Mammary microvascular endothelial cell (primary cell): ENCODE measurements at places on chromosomes 12 and 14. TPM values are rescaled to one million over a fixed set of nuclear protein-coding genes. Genes with fewer than 3 reads are reported as not detected.

Gene FSCB
- not detected in 2 replicates for total RNA-seq

Gene PCNX4
- 26.7 and 37.6 TPM in 2 replicates for total RNA-seq

Gene OTX2
- total RNA-seq: not detected in 2 replicates

Gene VPS37B
- total RNA-seq: 44.8 and 51.1 TPM in 2 replicates

Gene TXNDC16
- 3.2 and 4.1 TPM in 2 replicates for total RNA-seq

Gene ANO6
- 55.1 and 58.0 TPM in 2 replicates for total RNA-seq

Gene P3H3
- total RNA-seq: 7.5 and 8.8 TPM in 2 replicates

Gene AHNAK2
- total RNA-seq: 54.2 and 65.5 TPM in 2 replicates

Gene PMEL
- total RNA-seq: 0.69 TPM in 1 of 2 replicates, not detected in the other

Gene SPTSSA
- total RNA-seq: 13.5 and 14.8 TPM in 2 replicates

Gene TCL1B
- not detected in 2 replicates for total RNA-seq
